ENCODE measurements at places on chromosomes 7 and 10.

DNA sequence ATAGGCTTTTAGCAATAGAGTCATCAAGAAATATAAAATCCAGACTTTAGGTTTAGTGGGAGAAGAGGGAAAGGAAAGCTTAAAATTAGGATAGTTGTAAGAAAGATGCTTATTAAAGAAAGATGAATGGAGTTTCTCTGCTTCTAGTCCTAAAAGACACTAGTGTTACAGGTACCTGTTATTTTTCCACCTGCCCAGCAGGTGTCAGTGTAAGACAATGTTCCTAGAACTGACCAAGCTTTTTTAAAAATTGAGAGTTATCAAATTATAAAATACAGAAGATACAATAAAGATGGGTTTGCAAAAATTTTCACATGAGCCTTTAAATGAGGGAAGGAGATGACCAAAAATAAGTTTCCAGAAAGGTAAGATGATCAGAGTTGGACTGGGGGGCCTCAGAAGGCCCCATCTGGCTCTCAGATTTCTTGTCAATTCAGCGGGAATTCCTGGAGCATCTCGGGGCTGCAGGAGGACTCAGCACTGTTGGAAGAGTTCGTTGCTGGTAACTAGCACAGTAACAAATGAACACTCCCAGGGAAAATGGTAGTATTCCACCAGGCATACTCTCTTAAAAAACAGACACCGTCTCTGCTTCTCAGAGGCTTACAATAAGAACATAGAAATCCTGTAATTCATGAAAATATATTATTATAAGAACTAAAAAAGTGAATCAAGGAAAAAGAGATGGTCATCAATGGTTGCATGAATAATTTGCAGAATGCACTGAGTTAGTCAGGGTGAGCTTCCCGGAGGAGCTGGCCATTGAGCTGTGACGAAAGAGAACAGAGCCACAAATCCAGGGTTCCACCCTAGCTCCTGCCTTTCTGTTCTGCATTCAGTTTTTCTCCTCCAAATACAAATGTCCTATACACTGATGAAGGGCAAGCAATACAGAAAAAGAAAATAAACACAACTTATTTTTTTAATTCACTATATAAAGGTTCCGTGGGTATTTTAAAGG, 71.8 kb upstream of the PIK3CG start:
- DNase-seq = no peak

DNA sequence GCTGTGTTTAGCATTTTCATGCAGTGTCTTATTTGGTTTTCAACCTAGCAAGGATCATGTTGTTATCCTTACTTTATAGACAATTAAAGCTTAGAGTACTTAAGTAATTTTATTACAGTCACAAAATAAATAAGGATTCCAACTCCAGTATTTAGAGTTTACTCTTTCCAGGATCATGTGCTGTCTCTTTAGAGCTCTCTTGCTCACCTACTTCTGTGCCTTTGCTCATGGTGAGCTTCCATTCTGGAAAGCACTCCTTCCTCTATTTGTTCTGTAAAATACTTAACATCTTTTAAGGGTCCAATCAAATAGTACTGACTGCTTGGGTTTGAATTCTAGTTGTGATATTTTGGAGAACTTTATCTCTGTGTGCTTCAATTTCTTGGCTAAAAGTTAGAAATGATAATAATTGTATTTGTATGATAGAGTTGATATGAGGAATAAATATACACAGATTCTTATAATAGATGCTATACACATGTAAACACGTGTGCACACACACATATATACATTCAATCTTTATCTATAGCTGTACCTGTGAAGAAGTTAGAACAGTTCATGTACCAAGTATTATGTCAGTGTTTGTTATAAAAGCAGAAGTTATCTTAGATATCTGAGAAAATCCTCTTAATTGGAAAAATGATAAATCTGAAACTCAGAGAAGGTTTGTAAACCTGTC, 18.2 kb upstream of the CALCR start:
- no peak for DNase-seq

DNA sequence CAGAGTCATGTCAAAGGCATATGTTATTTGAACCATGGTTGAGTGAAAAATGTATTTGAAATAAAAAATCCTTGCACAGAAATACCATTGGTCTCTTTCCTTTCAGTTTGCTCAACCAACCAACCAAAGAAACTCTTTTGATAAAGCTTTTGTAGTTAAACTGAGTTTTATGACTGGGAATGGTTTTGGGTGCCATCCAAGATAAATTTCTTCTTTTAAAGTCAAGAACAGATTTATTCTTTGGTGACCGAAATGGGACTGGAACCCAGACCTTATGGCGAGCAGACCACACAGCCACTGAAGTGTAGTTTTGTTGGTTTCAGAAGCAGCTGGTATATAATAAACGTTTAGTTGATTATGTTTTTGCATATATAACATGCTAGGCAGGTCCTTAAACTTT, 2.8 kb upstream of the GALNT17 start:
- no peak for DNase-seq

GRCh38 chr7:101507791-101508252, 121.3 kb downstream of the MYL10 start:
- no peak for DNase-seq

DNA sequence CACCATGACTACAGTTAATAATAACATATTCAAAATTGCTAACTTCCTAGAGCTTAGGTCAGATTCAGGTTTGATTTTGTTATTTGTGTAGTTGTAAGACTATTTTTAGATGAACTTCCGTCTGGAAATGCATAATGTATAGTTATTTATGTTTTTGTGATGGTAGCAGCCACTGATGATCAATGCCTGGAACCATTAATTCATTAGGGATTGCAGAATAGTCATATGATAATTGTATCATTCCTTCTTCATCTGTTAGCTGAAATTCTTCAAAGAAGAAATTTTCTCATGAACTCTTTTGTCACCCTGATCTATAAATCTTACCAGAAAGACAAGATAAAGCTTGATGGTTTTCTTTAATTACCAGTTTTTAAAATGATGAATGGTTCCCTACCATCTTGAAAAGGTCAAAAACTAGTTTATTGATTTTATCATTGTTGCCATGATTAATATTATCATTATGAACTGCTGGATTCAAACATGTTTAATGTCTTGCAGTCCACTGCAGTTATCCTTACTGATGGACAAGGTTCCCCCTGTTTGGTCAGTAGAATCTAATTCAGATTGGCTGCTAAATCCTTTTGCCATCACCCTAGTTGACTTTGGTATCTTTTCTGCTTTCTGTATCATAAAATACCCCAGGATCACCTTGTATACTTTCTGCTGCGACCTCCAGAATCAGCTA, 433.3 kb downstream of the GPAM start:
- DNase-seq = no peak

- DNase-seq = no peak
Measured at GRCh38 chr10:127368929-127369328, 172.5 kb upstream of the INSYN2A start.

DNA sequence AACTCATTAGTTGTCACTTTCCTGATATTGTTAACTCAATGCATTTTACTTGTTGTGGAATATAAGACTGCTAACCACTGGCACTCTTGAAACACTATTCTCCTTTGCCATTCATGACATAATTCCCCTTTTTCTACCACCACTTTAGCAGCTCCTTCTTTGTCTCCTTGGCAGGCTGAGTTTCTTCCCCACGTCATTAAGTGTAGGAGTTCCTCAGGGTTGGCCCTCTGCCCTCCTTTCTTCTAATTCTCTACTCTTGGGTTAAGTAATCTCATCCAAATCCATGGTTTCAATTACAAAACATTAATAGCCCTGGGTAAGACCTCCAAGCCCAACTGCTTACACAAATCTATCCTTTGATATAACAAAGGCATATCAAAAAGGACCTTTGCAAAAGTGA, 175.1 kb downstream of the HGF start:
- DNase-seq = no peak
